Dermis blood vessel endothelial cell (primary cell): ENCODE measurements at places on chromosomes 7 and 10. TPM values are rescaled to one million over a fixed set of nuclear protein-coding genes. Genes with fewer than 3 reads are reported as not detected.

- no peak for DNase-seq
Measured at GRCh38 chr10:105113666-105114065, 472.6 kb downstream of the SORCS3 start.

DNA sequence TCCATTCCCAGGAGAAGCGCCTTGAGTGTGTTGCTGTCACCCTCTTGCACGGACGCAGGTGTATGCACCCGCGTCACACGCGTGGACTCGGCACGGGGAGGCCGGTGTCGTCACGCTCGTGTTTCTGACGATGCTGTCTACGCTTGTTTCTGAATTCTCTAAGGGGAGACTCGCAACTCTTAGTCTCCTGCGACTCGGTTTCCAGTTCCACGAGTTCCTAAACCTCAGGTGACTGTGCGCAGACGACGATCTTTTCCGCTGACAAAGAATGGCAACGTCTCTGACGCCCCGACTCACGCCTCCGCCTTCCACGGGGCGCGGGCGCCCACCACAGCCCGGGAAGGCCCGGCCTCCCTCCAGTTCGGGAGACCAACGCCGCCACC, 579 bp downstream of the IDI1 start:
- peak; percentile 56 for DNase-seq

DNA sequence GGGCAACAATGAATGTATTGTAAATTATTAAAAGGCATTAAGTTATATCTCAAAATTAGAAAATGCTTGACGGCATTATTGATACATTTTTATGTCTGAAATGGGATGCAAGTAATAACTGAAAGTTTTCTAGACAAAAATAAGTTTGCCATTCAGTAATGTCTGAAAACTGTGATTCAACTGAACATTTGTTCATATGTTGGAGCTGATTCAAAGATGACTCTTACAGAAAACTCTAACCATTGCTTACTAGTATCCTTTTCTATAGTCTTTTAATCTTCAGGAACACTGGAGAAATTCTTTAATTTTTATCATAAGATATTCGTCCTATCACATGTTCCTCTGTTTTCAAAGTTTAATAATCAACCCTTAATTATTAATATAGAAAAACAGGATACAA, 71.1 kb upstream of the TFEC start:
- DNase-seq: no peak

- peak; percentile 50 for DNase-seq
Measured at GRCh38 chr10:74078037-74078436, 72.6 kb downstream of the AP3M1 start.

- DNase-seq: no peak
Measured at GRCh38 chr7:152076940-152077933, 51.8 kb downstream of the GALNT11 start.

GRCh38 chr7:47574482-47575329, 7.2 kb downstream of the TNS3 start:
- DNase-seq: no peak

GRCh38 chr7:47470567-47471357, 111.1 kb downstream of the TNS3 start:
- no peak for DNase-seq

GRCh38 chr7:66913118-66914037, 7.6 kb upstream of the TMEM248 start:
- no peak for DNase-seq

DNA sequence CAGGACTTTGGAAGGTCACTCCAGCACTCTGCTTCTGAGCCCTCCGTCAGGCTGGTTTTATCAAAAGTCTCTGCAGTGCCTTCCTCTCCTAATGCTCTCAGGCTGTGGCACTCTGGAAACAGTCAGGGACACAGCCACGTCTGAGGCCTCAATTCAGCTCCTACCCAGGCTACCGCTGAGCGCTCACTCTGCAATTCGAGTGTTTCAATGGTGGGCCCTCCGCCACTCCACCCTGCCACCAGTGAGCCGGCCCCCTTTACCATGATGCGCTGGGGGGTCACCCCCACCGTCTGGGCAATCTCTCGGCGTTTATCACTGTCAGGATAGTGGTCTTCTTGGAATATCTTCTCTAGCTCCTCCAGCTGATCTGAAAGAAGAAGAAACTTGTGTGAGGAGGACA, 3.5 kb downstream of the NOBOX start:
- no peak for DNase-seq

DNA sequence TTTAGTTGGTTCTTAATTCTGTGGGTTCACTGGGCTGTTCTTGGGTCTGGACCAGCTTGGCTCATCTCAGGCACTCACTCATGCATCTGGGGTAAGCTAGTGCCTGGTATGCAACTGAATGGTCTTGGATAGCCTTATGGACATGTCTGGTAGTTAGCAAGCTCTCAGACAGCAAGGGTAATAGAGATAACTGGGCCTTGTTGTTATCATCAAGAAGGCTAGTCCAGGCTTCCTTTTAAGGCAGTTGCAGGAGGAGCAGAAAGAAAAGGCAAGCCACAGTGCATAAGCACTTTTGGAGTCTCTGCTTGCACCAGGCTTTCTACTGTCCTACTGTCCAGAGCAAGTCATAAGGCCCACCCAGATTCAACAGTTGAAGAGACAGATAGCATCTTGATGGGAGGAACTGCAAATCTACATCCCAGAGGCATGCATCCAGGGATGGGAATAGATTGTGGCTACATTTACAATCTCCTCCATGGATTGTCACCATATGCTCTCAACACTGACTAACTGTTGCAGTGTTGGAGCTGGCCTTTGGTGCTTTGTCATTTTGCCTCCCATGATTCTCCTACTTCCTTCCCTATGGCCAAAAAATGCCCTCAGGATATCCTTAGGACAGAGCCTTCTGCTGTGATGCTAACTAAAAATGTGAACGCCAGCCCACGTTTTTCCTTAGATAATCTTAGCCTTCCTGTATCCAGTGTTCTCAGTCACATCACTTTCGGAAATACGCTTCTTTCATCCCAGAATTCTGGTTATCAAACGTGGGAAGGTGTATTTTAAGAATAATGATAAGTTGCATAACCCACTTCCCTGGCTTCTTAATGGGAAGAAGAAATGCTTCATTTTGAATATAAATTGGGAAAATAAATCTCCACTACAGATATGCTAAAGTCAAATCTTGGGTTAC, 3.6 kb downstream of the GIMAP4 start:
- DNase-seq: no peak

GRCh38 chr7:101112233-101112632, 14.7 kb upstream of the SERPINE1 start:
- DNase-seq: peak; percentile 99

DNA sequence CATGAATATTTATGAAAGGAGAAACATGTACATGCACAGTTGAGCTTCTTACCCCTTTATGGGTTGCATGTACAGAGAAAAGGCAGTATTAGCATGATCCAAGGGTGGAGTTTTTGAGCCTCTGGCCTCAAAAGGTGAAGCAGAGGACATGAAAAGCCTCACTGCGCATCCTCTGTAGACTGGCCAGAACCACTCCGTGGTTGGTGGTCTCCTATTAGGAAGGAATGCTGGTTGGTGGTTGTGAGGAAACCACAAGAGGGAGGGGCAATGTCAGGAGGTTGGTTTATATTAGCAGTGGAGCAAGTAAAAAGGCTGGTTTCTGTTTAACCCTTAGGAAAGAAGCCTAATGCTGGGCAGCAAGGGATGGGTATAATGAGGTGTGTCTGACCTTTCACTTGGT, 37.5 kb downstream of the AHCYL2 start:
- no peak for DNase-seq

- DNase-seq: no peak
Measured at GRCh38 chr7:5431560-5432015, 8.0 kb upstream of the TNRC18 start.

DNA sequence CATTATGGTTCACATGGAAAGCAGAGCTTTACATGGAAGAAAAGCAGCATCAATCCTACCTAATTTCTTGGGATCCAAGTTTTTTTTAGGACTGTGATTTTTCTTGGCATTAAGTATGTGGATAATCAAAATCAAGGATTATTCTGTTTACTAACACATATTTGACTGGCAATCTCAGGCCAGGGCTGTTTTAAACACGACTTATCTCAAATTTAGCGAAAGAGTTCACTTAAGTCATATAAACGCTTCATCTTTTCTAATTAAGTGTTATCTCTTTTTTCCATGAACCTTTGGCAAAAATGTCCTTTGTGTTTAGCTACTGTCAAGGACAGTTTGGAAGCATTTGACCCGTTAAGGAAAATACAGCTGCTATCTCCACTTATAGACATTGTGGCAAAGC, 92.0 kb downstream of the GNAI1 start:
- DNase-seq: no peak

GRCh38 chr7:7421826-7422225, 113.8 kb downstream of the COL28A1 start:
- DNase-seq: no peak

DNA sequence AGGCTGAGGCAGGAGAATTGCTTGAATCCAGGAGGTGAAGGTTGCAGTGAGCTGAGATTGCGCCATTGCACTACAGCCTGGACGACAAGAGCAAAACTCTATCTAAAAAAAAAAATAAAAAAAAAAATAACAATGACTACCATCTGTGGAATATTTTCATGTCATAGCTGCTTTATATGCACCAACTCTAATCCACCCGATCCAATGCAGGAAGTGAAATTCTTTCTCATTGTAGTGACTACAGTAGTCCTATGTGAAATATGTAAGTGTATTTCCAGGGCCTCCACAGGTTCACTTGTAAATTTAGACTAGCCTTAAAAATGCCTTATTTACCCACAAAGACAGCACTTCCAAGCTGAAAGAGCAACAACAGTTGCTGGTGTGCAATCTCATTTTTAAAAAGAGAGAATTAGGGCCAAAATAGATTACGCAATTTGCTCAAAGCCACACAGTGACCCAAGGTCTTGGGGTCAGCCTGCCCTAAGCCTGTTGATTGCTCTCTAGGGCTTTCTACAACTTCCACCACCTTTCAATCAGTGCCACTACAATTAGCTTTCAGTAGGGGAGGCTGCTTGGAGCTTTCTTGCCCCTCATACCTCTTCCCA, 25.8 kb upstream of the EGFR start:
- no peak for DNase-seq

GRCh38 chr7:131487217-131487616, 69.2 kb downstream of the PODXL start:
- no peak for DNase-seq

AOAH gene
- total RNA-seq: 0.09 TPM in 1 of 2 replicates, not detected in the other

DUSP5 gene
- 20.9 and 31.3 TPM in 2 replicates for total RNA-seq

AMZ1 gene
- total RNA-seq: under 0.01 TPM in 2 replicates

STOX1 gene
- total RNA-seq: 0.33 and 0.34 TPM in 2 replicates

SUMF2 gene
- total RNA-seq: 193 and 206 TPM in 2 replicates

LRRC17 gene
- total RNA-seq: 1.2 and 2.0 TPM in 2 replicates

TMEM229A gene
- not detected in 2 replicates for total RNA-seq
